Fibroblast of the conjunctiva (primary cell): ENCODE measurements at places on chromosomes 4 and X.
A peak's percentile ranks its signal among the peaks of the same experiment; 100 is the strongest.

GRCh38 chr4:119580293-119580692, 48.3 kb downstream of the PDE5A start:
- no peak for DNase-seq

GRCh38 chrX:14497184-14497666, 32.1 kb upstream of the GLRA2 start:
- DNase-seq, result no peak

DNA sequence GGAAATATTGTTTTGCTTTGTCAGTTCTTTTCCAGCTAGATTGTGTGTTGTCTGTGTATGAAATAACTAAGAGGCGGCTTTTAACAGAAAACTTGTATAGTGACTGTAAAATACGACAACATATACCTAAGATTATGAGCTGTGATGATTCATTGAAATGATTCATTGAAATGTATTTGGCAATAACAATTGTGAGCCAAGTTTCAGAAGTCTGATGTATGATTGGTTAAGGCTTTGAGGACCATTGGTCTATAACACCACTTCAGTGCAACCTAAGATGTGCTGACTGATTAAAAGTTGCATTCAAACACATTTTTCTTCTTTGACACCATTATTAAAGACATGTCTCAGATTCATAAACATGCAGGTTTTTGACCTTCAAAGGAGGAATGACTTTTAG, 76.6 kb downstream of the PTPN13 start:
- peak; percentile 55 for DNase-seq

- no peak for DNase-seq
These were observed 46.8 kb downstream of the MXRA5 start for GRCh38 chrX:3299636-3300035.

DNA sequence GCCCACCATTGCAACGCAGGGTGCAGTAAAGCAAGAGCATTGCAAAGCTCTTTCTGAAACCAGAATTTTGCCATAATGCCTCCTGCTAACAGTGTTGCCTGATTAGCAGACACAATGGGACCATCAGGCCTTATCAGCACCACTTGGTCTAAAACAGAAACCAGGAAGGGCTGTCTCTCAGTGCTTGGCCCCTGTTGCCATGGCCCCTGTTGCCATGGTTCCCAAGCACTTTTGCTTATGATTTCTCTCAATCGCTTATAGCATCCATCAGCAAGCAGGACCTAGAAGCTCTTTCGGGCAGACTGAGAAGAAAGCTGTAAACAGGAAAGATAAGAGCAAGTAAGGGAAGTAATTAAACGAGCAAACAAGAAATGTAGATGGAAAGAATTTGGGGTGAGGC, 36.8 kb downstream of the RTL5 start:
- no peak for DNase-seq

DNA sequence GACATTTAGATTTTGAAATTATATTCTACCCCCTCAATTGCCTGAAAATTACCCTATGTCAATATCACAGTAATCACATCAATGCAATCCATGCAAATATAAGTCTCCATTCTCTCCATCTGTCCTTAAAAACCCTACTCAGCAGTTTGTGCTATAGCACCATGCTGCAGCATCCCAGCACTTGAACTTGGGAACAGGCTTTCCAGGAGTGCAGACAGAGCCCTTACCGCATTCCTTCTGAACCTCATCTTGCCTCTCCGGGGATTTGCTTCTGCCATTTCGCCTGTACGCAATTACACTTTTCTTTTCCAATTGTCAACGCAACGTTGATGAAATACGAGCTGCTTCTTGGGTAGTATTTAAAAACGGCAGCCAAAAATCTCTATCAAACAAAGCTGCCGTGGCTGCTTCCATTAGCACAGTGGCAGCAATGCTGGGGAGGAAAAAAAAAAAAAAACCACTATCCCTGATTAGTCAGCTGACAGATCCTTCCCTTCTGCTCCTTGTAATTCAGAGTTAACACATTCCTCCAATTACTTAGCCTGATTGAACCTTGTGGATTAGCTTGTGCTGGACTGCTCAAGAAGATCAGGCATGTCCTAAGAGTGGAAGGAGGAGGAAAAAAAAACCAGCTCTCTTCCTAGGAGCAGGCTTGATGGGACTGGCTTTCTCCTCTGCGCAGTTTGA, 65.6 kb downstream of the MCF2 start:
- no peak for DNase-seq

DNA sequence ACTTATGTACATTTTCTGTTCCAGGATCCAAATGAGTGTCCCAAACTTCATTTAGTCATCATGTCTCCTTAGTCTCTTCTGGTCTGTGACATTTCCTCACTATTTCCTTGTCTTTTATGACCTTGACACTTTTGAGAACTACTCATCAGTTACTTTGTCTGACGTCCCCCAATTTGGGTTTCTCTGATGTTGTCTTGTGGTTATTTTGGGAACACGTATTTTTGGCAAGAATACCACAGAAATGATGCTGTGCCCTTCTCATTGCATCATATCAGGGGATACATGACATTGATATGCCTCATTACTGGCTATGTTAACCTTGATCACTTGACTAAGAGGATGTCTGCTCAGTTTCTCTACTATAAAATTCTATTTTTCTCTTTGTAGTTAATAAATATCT, 308.8 kb downstream of the ZNF674 start:
- no peak for DNase-seq

GRCh38 chr4:150491132-150492049, 90.6 kb upstream of the MAB21L2 start:
- no peak for DNase-seq

- no peak for DNase-seq
These were observed 296.1 kb downstream of the TRIML1 start for GRCh38 chr4:188435381-188435780.

DNA sequence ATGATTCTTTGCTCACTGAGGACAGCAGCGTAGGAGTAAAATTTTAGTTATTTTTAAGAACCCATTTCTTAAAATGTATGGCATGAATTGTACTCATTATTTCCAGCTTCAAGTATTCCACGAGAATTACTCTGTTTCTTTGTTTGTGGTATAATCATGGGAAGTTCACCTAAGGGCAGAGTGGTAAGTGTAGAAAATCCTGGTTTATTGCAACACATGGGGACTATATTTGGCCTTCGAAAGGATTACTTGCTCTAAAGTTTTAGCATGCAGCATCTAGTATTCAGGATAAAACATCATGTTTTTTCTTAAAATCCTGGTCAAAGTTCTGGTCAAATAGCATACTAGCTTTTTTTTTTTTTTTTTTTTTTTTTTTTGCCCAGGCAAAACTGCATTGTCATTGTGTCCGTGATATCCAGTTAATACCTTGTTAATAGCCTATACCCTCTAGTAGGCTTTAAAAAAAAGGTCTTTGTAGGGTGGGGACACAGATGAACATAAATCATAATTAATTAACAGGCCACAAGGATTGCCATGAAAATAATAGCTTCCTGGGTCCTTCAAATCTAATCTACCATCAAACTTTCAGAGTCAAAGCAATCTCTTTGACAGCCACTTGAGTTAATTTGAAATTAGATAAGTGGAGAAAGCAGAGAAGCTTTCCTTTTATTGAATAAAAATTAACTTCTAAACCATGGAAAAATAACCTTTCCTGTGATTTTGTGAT, 44.6 kb upstream of the VEGFC start:
- DNase-seq, result no peak

DNA sequence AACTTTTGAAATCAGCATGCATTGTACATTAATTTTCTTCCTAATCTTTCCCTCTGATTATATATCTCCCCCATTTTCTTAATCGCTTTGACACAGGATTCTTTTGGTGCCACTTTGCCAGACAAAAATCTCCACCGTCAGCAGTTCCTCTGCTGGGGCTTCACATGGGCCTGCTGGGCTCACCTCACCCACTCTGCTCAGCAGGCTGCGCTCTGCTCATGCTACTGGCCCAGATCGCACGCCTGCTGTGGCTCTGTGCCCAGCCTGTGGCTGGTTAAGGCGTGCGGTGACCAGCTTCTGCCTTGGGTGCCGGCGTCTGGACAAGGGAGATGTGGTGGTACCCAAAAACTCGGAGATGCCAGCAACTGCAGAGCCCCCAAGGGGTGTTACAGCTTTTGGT, 31.1 kb downstream of the UCHL1 start:
- DNase-seq, result no peak

DNA sequence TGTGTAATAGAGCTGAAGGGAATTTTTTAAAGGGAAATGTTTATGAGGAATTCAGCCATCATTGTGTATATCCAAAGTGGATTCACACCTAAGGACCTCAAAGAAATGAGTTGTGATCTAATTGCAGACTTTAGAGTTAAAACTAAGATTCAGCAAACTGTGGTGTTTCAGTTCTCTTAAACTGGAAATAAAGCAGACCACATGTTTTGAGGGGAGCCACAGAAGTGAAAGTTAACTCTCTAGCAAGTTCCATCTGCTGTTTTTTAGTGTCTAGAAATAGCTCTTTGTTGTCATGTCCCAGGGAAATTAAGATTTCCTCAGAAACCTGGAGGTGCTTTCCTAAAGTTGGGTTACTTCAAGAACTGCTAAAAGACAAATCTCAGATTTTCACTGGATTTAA, 97.3 kb upstream of the DDX3X start:
- no peak for DNase-seq

- DNase-seq, result no peak
These were observed 111.0 kb downstream of the CPE start for GRCh38 chr4:165489786-165490185.

GRCh38 chrX:129932821-129933321, 26.9 kb downstream of the UTP14A start:
- no peak for DNase-seq

GRCh38 chr4:85508654-85509053, 33.7 kb downstream of the ARHGAP24 start:
- no peak for DNase-seq

- no peak for DNase-seq
These were observed 96.2 kb upstream of the ANK2 start for GRCh38 chr4:112953262-112953661.

GRCh38 chr4:6404611-6405396, 67.6 kb downstream of the PPP2R2C start:
- no peak for DNase-seq

DNA sequence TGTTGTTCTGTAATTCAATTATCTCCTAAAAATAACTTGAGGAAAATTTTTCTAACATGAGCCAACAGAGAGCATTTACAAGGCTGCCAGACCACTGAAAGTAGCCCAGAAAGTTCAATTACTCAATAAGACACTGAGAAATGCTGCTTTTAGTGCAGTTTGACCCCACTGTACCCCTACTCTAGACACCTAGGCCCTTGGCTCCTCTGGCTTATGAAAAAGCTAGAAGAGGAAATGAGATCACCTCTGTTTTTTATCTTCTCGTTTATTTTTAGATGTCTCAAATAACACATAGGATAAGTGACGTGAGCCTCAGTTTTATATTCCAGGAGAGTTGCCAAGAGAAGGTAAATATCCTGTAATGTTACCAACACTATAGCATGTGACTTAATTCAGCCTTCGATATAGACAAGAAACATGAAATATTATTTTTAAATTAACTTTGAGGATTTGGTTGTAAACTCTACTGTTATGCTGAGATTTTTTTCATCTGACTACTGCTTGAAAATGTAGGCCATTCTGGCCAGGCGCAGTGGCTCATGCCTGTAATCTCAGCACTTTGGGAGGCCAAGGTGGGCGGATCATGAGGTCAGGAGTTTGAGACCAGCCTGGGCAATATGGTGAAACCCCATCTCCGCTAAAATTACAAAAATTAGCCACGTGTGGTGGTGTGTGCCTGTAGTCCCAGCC, 24.4 kb downstream of the TNIP3 start:
- DNase-seq, result no peak

- no peak for DNase-seq
These were observed 132.9 kb downstream of the LDB2 start for GRCh38 chr4:16765546-16765945.

DNA sequence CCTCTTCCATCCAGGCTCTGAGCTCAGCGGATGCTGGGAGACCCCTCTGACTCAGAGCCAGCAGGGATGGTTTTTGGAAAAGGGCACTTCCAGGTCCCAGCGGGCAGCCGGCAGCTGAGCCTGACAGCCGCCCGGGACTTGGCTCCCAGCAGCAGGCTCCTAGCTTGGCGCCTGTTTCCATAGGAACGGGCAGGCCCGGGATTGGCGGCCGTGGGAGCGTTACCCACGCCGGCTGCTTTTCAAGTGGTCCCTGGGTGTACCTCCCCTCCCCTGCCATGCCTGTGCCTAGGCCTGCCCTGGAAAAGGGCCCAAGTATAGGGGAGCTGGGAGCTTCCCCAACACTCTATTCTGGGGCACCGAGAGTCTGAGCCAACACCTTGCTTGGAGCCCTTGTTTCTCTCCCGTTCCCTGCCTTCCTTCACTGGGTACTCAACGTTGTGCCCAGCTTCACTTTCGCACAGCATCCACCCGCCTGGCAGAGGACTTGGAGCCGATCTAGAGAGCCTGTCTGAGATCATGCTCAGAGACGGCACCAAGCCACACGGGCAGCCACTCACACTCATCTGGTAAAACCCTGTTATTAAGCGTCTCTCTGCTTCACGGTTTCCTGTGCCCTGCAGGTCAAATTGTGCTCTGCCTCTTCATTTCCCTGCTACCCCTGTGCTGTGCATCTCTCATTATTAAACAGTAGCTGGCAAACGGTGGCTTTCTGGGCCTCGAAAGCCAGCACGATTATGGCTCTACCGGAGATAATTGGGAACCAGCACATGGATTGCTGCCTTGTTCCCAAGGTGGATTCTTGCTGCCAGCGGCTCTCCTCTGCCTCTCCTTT, 521.5 kb downstream of the BCOR start:
- no peak for DNase-seq

GRCh38 chr4:7823416-7823824, 116.2 kb downstream of the AFAP1 start:
- no peak for DNase-seq

- no peak for DNase-seq
These were observed 26.4 kb downstream of the CDKN2AIP start for GRCh38 chr4:183470821-183471220.

DNA sequence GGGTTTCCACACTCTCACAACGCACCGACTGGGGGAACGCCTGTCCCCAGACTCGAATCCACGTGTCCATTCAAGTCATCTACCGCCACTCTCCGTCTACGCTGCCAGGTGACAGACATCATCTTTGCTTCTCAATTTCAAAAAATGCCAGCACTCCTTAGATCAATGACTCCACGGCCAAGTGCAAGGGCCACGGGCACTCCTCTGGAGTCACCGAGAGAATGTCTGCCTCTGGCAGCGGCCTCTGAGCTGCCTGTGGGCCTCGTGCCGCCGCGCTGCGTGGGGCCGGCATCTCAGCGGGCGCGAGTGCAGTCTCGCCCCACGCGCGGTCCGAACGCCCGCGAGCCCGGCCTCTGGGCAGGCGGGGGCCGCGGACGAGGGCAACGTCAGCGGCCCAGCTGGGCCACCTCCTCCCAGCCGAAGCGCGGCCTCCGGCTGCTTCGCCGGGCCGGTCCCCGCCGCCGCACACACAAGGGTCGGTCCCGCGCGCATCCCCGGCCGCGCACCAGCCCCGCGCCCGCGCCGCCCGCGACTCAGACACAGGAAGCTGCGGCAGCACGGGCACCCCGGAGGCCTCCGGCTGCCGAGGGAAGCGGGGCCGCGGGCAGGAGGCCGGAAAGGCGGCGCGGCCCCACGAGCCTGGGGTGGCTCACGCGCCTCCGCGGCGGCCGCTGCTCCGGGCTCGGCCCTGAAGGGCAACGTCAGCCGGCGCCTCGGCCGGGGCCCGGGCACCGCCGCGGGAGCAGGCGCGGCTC, 450 bp downstream of the ACSL1 start:
- DNase-seq, result no peak

GRCh38 chr4:85555206-85555605, 80.3 kb downstream of the ARHGAP24 start:
- DNase-seq, result no peak

- no peak for DNase-seq
These were observed 21.7 kb upstream of the TBC1D8B start for GRCh38 chrX:106780664-106781377.

- DNase-seq, result no peak
These were observed 126.9 kb downstream of the RNF150 start for GRCh38 chr4:141006242-141006802.

GRCh38 chrX:20802036-20802435, 535.3 kb upstream of the RPS6KA3 start:
- no peak for DNase-seq
